ENCODE measurements at places on chromosomes 12 and 14.

DNA sequence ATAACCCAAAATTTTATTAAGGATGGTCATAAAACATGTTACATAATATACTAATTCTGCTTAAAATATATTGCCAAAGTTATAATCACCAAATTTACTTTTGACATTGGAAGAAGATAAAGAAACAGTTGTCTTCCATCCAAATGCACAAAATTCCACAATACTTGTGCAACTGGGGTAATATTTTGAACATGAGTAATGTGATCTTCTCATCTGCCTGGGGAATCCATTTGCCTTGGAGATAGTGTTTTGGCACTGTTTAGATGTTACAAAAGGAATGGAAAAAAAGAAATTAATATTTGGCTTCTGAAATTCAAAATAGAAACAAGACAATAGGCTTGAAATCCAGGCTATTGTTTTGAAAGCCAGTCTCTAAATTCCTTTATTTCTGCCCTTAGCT lies 9.1 kb downstream of the GPR19 start:
- DNase-seq = no peak

- no peak for DNase-seq
Observed at GRCh38 chr12:43550831-43551271, 1.2 kb downstream of the ADAMTS20 start.

GRCh38 chr14:92563359-92563758 lies 49.8 kb downstream of the RIN3 start:
- peak; percentile 89 for DNase-seq

GRCh38 chr12:67991158-67991557 lies 1.9 kb downstream of the IFNG-AS1 start:
- no peak for DNase-seq

GRCh38 chr12:109469517-109469916 lies 7.6 kb downstream of the KCTD10 start:
- DNase-seq = no peak

DNA sequence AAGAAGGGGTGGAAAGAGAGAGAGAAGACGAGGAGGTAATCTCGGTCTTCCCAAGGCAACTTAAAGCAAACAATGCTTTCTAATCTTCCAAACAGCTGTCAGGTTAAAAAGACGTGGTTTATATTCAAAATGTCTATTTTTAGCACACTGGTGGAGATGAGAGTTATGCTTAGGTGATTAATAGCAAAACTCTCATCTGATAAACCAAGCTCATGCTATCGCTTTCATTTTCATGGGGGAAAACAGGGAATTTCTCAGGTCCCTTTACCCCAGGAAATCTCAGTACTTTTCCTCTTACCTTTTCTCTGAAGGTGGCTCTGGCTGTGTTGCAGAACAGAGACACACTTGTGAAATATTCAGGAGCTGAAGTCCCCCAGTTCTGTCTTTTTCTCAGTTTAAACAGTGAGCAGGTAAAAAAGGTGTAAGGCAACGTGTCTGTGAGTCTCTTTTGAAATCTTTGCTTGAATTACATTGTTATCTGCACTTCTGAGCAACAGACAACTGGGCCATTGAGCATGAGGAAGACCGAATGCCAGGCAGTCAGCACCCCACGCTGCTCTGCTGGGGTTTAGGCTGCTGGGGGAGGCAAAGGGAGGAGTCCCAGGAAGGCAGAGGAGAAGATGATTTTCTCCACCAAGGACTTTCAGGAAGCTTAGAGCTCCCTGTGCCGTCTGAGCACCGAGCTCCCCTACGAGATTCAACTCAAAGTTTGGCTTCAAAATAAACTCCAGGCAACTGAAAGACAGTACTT lies 759.3 kb downstream of the BCL11B start:
- DNase-seq = no peak

GRCh38 chr14:36771028-36771640 lies 109.5 kb downstream of the PAX9 start:
- no peak for DNase-seq

GRCh38 chr14:95519699-95520098 lies 3.2 kb upstream of the SYNE3 start:
- peak; percentile 83 for DNase-seq

DNA sequence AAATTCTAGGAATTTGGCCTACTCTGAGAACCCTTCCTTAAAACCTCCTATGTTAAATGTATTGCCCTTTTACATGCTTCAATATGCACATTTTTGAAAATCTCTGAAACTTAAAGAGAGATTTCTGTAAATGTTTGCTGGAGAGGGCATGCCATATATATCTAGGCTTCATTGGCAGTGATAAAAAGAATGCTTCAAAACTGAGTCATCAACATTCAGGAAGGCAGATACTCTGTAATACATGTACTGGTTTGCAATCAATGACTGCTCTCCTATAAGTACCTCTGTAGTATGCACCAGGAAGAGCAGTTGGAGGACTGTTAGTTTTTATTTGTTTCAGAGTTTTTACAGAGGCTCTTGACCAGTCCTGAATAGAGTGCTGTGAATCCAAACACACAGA lies 739.9 kb downstream of the SLC16A7 start:
- DNase-seq = no peak

- DNase-seq = peak; percentile 70
Observed at GRCh38 chr12:57162553-57163125, 15.2 kb upstream of the LRP1-AS start.

DNA sequence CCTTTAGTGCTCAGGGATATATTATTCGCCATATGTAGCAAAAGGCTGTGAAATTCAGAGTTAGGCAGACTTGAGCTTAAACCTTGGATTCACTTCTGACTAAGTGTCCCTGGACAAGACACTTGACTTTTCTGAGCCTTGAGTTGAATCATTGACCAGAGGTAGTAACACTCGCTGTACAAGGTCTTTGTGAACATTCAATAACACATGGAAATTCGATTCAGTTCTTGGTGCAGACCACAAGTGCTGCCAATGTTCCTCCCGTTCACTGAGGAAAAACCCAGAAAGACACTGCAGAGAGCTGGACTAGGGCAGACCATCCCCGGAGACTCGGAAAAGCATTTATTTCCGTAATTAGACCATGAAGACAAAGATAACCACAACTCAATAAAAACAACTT lies 901.4 kb downstream of the AACS start:
- DNase-seq = no peak

GRCh38 chr12:82721726-82722125 lies 35.0 kb downstream of the TMTC2 start:
- DNase-seq = no peak

- no peak for DNase-seq
Observed at GRCh38 chr12:88391556-88391955, 188.7 kb downstream of the KITLG start.

- DNase-seq = peak; percentile 22
Observed at GRCh38 chr12:53989227-53990113, 4.5 kb downstream of the HOXC10 start.

GRCh38 chr12:65300679-65301349 lies 22.3 kb downstream of the MSRB3 start:
- no peak for DNase-seq

GRCh38 chr14:75886636-75887348 lies 95.0 kb downstream of the TGFB3 start:
- no peak for DNase-seq

- no peak for DNase-seq
Observed at GRCh38 chr14:96354246-96354645, 8.9 kb downstream of the ATG2B start.

DNA sequence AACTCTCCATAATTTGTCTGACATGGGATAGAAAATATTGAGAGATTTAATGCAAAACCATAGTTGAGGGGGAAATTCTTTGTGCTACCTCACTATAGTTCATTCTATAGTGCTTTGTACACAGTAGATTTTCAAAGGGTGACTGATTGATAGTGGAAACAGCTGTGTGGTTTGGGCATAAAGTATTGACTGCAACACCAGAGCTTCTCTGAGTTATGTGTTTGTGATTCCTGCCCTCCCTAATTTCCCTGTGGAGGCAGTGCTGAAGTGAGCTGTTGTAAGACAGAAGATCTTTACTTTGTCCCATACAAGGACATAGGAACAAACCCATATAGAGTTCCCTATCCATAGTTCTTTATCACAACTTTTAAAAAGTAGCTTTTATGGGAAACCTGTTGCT lies 47.1 kb downstream of the PTPRQ start:
- no peak for DNase-seq

GRCh38 chr14:92431199-92431725 lies 82.3 kb upstream of the RIN3 start:
- DNase-seq = no peak

DNA sequence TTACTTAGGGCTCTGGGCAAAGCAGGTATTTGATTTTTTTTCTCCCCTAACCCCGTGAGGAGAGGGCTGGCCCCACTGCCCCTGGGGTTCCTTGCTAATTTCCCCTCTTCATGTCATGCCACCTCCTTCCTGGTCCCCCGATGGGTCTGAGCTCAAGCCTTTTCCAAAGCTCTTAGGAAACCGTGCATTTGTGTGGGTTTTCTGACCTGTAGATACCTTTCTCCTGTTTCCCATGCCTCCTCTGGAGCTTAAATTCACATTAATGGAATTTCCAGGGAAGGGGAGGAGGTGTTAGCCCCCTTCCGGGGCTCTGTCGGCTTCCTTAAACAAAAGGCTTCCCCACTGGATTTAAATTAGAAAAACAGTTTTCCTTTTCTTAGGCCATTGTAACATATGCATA lies 12.6 kb downstream of the SFSWAP start:
- DNase-seq = no peak

DNA sequence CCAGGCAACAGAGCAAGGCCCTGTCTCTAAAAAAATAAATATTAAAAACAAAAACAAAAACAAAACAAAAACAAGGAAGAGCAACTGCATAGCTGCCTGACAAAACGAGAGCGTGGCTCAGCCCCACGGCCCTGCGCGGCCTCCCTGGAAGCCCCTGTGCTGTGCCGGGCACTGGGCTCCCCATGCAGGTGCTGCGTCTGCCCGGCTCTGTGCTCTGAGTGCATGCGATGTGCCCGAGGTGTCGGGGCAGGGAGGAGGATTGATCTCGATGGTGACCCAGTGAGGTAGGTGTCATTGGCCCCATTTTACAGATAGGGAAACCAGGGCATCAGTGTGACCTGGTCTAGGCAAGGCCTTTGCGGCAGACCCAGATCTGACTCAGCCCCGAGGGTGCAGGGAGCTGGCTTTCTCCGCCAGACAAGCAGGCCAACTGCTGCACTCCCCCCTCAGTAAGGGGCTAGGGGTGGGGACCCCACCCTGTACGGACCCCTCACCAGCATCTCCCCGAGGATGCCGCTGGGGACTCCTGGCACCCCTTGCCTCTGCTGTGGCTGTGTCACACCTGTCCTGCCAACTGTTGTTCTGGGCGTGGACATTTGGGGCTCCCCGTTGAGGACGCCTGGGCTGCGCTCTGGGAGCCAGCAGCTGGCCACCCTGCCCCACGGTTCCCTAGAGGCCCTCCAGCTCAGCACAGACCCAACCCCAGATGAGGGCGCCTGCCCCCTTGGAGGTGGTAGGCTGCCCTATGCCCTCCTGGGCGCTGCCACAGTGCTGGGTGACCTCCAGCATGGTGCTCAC lies 15.3 kb downstream of the GPR132 start:
- no peak for DNase-seq

- no peak for DNase-seq
Observed at GRCh38 chr14:97298331-97298730, 501.1 kb downstream of the VRK1 start.

GRCh38 chr12:67637718-67638117 lies 10.8 kb upstream of the DYRK2 start:
- DNase-seq = no peak

DNA sequence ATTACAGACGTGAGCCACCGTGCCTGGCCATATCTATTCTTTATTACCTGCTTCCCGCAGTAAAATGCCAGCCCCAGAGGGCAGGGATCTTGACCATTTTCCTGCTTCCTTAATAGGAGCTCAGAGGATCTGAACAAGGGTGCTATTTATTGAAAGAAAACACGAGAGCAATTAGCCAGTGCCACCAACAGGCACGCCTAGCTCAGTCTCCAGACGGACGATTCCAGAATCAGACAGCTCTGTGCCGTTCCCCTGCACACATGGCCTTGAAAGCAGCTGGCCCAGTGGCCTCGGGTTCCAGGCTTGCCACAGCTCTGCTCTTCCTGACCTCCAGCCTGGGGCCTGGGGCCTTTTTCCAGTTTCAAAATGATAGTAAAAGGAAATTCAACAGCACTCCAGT lies 135.2 kb upstream of the RFLNA start:
- DNase-seq = no peak

DNA sequence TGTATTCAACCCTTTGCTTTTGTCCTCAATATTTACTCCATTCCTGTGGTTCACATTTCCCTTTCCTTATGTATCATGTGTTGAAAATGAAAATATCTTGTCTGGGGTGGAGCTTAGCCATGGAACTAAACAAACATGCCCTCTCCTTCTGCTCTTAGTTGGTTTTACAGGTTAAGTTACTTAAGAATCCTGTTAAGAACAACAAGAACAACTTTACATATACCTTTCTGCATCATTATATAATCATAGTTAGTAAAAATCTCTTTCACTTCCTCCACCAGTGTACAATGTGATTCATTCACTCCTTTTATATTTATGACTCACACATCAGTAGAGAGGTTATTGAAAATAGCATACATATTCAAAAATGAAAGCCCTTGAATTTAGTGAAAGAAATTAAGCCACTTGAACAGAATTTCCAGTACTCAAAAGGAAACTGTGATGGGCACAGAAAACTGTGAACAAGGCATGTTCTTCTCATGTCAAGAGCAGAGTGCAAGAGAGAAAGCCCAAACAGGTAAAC lies 307.7 kb downstream of the CCDC91 start:
- DNase-seq = no peak

- DNase-seq = no peak
Observed at GRCh38 chr12:1977588-1977987, 26.7 kb downstream of the DCP1B start.

DNA sequence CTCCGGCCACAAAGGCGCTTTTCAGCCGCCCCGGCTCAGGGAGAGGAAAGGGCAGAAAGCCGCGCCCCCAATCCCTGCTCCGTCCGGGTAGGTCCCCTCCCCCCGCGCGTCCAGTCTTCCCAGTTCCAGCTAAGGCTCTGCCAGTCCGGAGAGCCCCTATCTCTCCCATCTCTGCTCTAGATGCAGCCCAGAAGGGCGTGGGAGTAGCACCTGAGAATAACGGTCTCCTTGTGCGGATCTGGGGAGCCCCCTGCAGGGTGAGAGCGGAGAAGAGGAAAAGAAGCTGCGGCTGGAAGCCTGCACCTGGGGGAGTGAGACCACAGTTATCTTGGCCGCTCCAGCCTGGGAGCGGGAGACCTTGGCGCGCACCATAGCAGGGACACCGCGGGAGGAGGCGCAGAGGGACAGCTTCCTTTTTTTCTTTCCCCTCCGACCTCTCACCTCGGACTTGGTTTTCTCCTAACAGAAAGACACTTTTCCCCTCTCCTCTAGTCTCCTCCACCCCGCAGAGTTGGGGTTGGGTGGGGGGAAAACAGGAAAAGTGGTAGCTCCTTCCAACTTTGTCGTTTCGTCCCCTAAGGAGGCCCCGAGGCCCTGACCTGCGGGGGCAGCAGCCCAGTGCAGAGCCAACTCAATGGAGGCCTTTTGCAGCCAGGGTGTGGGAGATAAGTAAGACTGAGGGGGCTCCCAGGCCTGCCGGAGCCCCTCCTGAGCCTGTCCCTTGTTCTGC lies 2.4 kb downstream of the DHH start:
- peak; percentile 16 for DNase-seq

DNA sequence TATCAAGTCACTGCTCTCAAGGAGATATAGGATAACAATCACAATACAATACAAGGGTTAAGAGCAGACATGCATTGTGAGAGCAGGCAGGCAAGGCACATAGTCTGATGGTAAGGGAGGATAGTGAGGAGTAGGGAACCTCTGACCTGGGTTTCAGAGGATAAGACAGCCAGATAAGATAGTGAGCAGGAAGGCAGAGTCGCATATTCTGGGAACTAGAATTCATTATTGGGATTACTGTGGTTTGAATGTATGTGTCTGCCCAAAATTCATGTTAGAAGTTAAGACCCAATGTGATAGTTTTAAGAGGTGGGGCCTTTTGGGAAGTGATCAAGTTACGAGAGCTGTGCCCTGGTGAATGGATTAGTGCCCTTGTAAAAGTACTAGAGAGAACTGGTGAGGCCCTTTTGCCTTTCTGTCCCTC lies 14.4 kb upstream of the ATF1 start:
- no peak for DNase-seq

Measured in inflammatory macrophage (primary cell).